ENCODE measurements at places on chromosomes 2 and 18. TPM values are rescaled to one million over a fixed set of nuclear protein-coding genes. Genes with fewer than 3 reads are reported as not detected.

DNA sequence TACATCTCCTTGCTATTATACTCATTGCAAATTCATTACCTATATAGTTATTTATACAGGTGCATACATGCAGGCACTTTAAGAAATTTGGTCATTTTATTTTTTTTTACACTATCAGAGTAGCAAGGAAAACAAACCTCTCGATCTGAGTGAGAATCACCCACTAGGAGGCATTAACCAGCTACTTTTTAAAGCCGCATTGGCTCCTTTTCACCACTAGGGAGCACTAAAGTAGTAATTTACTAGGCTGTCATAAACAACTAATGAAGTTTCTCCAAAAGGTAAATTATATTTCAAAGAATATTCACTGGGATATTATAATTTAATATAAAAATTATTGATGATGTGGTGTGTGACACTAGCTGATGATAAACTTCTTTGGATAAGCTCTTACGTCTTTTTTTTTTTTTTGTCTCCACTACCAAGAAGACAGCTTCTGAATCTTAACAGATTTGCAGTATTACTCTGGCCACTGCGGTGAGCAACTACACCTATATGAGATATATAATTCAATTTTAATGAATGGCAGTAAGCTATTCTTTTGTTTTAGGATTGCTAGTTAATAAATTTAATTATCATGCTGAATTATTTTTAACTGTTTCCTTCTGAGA, 101.9 kb downstream of the NOL4 start:
- DNase-seq: no peak

Gene YIPF4
- 42.2 TPM for total RNA-seq

GRCh38 chr2:66431274-66431642, 3.7 kb upstream of the MEIS1 start:
- DNase-seq: no peak

Gene KCNG3
- not detected for total RNA-seq

DNA sequence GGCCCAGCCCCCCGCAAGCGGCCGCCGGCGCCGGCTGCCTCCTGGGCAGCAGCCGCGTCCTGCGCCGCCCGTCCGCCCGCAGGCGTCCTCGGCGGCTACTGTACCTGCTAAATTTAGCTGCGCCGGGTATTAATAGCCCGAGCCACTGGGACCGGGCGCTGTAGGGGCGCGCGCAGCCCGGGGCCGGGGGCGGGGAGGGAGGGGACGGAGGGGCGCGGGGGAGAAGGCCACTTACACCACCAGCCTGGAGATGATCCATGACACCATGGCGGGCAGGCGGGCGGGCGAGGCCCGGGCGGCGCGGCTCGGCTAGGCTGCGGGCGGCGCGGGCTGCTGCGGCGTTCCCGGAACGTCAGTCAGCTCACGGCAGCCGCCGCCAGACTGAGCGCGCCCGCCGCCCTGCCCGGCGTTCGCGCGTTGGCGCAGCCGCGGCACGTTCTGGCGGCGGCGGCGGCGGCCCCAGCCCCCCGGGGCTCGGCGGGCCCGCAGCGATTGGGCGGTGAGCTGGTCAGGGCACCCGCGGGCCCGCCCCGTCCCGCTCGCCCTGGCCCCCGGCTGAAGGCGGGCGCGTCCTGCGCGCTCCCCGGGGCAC, at the start of gene REEP1:
REEP1 (minus strand) TSS at position 383 of the 592 bp plus-strand sequence; CDS start at position 267, 116 bp downstream.
- DNase-seq: no peak

- peak; percentile 84 for DNase-seq
Observed at GRCh38 chr2:172556284-172557033, 569 bp downstream of the PDK1 start.

- DNase-seq: no peak
Observed at GRCh38 chr2:24421668-24422067, 61.3 kb upstream of the ITSN2 start.

GRCh38 chr2:184562532-184562931, 35.8 kb upstream of the ZNF804A start:
- no peak for DNase-seq

DNA sequence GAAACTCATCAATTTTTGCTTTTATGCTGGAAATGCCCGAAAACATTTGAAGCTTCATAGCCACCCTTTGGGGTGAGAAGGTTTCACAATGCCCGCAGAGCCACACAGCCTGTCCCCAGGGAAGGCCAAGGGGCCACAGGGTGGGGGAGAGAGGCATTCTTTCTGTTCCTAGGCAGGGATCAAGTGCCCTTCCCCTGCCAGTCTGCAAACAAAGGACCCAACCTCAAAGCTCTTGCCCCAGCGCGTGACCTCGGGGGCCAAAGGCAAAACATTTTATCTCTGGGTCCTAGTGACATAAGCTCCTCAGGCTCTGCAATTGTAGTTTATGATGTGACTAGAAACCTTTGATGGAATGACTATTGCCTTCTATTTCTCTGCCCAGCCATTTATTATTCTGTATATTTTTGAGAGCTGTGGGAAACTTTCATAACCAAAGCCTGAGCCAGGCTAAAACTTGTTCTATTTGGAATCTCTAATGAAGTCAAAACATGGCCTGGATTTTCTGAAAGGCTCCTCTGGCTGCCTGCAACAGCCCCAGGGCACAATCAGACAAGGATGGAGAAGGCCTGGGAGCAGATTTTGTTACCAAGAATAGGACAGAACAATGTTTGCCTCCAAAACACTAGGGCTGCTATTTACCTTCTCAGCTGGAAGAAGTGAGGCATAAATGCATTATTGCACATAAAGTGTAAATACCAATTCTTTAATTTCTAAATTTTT, 137.2 kb upstream of the KCTD1 start:
- DNase-seq: no peak

DNA sequence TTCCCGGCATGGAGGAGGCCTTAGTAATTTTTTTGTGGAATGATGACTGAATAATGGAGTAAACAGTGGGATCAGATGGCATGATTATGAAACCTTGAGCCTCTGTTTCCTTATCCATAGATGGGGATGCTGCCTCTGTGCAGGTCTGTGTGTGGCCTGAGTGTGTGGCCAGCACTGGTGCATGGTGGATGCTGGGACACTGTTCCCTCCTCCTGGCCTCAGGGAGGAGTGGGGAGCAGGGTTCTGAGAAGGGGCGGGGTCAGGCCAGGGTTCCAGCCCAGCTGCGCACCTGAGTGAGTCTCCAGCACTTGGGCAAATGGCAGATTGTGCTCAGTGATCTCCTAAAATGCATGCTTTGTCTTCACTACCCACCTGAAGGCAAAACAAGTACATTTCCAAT, 66.4 kb downstream of the DCDC2C start:
- DNase-seq: no peak

Gene GKN1
- total RNA-seq: not detected

GRCh38 chr2:102337481-102338386, 17.9 kb upstream of the IL18R1 start:
- DNase-seq: no peak

DNA sequence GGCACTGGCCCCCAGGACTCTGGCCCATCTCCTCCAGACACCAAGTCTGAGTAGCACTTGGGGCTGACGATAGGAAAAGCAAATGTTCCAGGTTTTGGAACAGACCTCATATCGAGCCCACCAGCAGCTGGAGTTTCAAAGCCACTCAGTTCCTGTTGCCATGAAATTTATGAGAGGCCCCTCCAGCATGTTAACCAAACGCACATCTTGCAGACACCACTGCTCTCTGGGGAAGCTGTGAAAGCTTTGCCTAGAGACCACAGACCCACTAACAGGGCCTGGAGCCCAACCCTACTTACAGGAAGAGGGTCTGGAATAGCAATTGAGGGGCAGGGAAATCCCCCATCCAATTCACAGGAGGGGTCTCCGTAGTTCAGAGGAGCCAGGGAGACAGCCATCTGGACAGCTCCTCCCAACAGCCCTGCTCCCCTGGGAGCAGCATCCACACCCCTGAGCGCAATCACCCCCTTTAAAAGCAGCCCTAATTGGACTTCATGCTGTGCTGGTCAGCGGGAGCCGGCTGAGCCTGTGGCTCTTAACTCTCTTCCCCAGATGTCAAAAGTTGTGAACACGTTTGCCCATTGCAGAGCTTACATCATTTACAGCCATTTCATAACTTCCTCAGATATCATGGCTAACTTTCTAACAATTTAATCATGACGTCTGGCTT, 81.3 kb downstream of the TGFA start:
- DNase-seq: no peak

DNA sequence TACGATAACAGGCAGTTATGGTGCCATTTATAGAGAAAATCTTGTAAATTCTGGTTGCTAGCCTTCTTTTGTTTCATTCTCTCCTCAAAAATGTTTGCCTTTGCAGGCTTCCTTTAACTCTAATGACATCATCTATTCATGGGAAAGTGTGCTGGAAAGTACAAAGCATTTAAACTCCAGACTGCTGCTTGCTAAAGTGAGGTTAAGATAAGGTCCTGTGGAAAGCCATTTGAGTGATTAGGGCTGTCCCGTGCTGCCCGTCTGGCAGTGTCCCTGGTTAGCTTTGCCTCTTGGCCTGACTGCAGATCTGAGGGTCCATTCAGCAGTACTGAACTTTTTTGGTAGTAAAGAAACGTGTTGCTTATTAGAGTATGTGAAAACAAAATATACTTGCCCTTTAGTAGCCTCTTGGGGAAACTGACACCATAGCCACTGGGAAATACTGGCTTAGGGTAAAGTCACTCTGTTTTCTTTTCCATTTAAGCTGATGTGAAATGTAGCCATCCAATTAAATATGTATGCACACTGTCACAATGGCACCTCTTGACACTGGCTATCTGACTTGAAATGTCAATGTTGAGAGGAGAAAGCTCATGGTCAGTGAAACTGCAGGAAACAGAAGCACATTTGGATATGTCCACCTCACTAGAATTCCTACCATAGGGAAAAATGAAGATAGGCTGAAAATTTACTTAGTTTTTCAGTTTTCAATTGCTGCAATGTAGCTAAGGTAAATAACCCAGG, 321.5 kb downstream of the SLC8A1 start:
- no peak for DNase-seq

DNA sequence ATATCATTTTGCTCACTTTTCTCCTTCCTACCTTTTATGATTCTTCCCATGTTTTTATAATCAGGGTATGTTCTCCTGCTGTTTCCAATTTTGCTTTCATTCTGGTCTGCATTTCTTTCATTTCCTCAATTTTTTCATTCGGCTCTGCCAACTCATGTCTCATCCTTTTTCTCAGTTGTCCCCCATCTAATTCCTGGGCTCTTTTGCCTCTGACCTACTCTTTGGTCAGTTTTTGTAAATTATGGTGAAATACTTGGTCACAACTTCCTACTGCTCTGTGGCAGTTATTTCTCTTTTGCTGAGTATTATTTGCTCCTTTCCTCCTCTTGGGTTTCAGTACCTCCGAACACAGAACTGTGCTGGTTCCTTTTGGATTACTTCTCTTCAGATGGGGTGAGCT, 27.5 kb downstream of the MYO7B start:
- no peak for DNase-seq

DNA sequence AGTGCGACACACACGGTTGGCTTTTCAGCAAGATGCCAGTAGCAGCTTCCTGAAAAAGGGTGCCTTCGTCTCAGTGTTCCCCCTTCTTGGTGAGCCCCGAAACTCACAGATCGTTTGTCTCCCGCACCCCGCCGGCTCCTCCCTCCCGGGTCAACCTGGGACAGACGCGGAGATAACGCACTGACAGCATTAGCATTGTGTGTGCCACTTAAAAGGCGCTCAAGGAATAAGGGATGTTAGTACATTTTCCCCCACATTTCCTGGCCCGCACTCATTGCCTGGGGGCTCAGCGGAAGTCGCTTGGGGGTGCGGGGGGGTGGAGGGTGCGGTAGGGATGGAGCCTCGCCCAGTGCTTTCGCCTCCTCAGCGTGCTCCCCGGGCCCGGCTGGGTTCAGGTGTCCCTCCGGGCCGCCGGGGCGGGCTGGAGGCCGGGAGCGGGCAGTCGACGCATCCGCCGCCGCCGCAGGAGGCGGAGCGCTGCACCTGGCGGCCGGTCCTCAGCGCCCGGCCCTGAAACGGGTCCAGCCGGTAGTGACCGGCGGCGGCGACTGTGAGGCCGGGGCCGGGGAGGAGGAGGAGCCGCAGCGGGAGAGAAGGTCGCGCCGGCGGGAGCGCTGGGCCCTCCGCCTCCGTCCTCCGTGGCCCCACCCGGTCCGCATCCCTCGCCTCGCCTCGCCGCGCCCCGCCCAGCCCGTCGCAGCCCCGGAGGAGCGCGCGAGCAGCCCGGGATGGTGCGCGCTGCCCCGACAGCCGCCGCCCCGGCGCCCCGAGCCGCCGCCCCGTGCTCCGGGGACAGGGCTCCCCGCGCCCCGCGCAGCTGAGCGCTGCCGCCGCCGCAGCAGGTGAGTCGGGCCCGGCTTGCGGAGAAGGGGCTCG, at the start of gene MFSD6:
MFSD6 (plus strand) TSS at position 694 of the 876 bp plus-strand sequence. CDS start 27,675 bp downstream, outside the sequence.
- peak; percentile 86 for DNase-seq

DNA sequence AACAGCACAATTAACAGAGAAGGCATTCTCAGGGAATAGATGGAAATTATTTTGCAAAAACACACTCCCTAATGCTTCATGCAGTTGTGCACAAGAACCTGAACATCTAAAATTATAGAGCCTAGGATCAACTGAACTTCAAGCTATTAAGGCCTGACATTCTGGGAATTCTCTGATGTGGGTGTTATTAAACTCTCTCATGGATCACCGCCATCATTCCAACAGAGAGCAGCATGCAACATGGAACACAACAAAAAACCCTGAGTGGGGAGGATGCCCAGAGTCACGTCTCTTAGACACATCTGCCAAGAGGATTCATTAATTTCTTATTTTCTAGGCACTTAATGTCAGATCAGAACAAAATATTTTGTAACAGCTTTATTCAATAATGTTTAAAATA, 543.8 kb downstream of the ERBB4 start:
- DNase-seq: no peak

DNA sequence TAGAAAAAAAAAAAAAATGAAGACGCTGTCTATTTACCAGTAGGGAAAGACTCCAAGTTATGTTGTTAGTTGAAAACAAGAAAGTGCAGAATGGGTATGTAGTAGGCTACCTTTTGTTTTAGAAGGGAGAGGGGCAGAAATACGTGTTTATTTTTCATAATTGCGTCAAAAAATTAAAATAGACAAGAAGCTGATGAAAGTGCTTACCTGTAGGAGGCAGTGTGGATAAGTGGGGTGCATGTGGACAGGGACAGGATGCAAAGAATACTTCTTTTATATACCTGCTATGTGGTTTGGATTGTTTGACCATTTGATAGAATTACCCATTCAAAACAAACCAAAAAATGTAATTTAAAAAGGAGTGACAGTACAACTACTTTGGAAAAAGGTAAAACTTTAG, 3.0 kb upstream of the GCG start:
- no peak for DNase-seq

Measured in posterior vena cava (tissue), 2 donors.